ENCODE measurements at places on chromosomes 4 and X.

DNA sequence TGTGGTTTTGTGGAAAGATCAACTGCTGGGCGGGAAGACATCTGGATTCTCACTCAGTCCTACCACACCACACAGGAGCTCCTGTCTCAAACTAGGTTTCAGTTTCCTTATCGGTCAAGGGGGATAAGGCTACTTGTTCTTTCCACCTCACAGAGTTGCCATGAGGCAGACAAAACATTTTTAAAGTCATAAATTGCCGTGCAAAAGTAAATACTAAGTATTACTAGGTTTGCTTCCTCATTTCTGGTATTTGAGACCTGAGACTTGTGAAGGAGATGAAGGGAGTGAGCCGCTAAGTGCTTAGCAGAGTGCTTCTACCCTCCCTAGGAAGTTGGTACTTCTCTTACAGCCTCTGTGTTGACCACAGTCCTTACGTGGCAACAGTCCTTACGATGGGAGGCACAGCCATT lies 1.5 kb downstream of the LAP3 start:
- DNase-seq = no peak

GRCh38 chr4:119598521-119598920 lies 30.1 kb downstream of the PDE5A start:
- DNase-seq = no peak

DNA sequence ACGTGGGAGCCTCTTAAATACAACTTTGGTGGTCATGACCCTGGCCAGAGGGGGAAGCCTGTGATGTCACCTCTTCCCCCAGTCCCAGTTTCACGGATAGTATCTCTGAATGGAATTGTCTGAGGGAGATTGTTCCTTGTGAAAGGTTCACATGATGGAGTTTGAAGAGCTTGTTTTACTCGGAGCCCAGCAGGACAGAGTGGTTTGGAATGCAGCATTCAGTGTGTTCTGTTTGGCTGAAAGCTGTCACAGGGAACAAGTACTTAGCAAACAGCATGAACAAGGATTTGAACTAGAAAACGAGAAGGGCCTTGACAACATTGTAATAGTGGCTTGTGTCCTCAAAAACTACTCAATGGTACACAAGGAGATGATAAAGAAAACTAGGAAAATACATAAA lies 133.9 kb upstream of the CXorf66 start:
- DNase-seq = no peak

DNA sequence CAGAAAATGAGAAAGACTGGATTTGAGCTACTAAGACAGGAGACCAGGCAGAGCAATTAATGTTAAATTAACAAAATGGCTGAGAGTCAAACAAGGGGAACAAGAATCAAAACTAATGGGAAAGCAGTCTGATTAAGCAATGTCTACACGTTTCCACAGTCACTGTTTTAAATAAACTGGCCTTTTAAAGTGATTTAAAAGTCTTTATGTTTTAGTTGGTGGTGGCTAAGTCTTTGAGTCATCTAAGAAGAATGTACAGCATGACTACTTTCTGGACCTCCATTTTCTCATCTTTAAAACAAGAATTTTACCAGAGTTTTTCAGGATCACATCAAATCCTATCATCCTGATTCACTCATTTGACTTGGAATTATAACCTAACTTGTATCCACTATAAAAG lies 233.8 kb downstream of the ENOX2 start:
- no peak for DNase-seq

DNA sequence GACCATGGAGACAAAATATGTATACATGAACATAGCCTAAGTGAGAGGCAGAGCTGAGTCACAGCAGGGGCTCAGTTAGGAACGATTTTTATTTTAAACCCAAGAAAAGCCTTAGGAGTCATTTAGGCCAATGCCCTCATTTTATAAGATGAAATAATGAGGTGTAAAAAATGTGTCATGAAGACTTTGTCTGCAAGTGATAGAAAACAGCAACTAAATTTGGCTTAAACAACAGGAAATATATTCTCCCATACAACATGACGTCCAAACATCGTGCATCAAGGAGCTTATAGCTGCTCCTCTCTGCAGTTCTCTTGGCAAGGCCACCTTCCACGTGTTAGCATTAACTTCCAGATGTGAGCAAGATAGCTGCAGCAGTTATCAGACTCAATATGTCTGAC lies 16.8 kb downstream of the SCFD2 start:
- no peak for DNase-seq

DNA sequence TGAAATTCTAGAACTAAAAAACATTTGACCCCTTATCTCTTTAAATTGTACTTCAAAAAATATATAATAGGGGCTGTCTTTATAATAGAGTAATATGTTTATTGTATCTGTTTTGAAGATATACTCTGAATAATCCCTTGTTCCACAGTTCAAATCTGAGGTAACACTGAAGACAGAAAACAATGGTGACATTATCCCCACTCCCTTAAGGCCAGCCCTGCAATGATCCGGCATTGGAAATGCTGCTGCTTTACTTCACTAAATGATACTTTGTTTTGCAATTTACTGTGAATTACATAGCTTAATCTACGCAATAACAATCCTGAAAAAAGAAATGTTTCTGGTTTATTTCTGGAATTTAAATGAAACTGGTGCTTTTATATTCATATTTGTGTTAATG lies 34.4 kb upstream of the ZFP42 start:
- no peak for DNase-seq

DNA sequence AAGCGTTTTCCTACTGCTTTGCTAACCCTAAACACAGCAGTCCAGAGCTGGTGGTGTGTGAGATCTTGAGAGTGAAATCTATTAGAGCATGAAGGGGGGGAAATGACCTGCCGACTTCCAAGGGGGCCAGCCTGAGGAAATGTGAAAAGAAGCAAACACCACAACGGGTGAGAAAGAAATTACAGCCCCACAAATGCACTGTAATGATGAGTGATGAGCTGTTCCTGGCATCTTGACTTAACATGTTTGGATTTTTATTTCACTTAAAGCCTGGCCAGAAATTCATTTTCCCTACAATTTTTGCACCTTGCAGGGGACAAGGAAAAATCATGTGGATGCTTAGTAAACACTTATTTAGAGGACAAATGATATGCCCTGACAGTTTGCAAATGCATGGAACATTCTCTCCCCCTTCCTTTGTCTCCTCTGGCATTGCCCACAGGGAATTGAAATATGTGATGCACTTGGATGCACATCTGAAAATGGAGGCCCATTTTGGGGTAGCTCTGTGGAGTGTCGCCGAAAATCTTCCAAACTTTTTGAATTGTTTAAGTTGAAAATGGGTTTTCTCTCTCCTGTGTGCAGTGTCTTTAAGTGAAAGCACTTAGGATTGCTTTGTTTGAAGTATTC lies 84.3 kb upstream of the TMEM150C start:
- DNase-seq = no peak

DNA sequence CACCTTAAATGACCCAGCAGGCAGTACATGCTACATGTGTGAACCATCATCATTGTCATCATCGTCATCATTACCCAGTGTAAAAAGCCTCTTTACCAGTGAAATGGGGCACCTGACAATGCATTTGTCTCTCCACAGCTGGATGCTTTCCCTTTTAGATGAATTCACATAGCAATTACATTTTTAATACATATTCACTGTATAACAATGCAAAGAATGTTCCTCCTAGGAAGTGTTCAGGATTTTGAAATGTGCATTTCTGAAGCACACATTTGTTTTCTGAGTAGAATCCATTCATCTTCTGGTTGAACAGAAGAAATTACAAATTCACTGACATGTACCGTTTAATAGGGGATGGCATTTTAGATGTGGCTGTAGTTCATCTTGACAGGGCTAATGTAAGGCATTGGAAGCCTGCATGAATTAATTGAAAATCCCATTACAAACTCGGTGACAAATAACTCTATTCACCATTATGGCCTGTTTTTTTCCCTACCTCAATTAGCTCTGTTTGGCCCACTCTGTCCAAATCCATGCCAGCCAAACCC lies 111.1 kb downstream of the SH3RF1 start:
- no peak for DNase-seq

- no peak for DNase-seq
Measured at GRCh38 chr4:138693526-138693925, 322.1 kb upstream of the NOCT start.

- DNase-seq = no peak
Measured at GRCh38 chr4:7656244-7656800, 221.6 kb upstream of the PSAPL1 start.

Measured in head of caudate nucleus (tissue), 42 donors.